Hematopoietic multipotent progenitor cell treated with erythropoietin and hydrocortisone succinate and interleukin-3 and kit ligand, for 17 days (in vitro differentiated cells): ENCODE measurements at places on chromosomes 16 and 17.

DNA sequence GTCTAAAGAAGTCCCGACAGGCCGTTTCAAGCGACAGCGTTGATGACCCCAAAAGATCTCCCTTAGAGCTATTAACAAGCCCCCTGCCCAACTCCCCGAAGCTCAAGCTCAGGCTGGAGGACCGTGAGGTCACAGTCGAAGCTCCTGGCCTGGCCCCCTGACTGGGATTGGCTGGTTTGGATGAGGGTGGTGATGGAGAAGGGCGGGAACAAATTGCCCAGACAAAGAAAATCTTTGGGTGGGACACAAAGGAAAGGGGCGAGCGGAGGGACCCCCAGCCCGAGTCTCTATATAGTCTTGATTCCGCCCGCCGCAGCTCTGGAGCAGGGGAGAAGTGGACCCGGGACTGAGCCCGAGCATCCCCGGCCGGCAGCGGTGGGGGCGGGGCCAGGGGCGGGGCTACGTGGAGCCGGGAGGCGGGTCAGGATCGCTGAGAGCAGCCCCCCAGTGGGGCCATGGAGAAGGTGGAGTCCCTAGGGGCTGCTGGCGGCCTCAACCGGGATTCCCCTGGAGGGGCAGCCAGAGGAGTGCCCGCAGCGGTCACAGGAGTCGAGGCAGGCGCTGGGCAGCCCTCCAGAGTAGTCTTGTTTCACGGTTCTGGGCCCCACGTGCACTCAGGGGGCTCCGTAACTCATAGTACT lies 982 bp upstream of the NEURL4 start:
- peak; percentile 71 for DNase-seq

DNA sequence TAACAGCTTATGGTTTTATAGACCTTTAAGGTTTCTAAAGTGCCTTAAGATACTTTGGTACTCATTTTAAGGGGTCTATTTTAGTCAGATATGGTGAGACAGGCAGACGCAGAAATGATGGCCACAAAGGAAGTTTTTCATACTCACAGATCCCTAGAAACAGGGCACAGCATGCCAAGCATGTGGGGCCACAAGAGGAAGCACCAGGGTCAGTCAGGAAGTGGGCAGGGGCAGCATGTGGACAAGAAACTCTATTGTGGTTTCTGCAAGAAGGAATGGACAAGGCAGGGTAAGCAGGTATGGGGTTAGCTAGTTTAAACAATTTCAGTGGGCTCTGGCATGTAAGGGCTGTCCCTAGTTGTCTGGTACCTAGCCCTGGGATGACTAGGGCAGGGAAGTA lies 8.5 kb downstream of the EFCAB3 start:
- DNase-seq, result no peak

DNA sequence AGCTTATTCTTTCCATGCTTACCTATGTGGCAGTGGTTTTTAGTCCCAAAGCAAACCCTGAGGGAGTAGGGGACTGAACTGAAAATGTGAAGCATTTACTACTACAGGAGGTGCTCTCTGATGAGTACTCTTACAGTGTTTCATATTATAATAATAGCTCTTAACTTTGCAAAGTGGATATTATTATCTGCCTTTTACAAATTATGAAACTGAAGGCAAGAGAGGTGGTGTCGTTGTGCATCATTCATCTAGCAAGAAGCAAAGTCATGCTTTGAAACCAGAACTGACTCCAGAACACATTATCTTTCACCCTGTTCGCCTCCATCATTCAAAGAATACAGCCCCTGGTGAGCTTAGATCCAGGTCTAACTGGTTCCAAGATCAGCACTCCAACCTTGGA lies 8.2 kb upstream of the KCNH6 start:
- DNase-seq, result no peak

DNA sequence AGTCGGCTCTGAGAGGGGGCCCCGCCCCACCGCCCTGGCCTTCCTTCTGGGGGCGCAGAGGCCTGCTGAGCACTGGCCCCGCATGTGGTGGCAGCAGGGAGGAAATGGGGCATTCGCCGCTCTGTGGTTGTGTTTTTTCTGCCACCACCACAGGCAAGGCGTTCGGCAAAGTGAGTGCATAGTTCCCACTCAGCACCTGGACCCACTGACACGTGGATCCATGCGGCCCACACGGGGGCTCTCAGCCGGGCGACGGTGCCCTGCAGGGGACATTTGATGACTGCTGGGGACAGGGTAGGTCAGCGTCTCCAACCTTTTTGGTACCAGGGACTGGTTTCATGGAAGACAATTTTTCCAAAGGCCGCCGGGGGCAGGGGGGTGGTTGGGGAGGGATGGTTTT lies 70.9 kb downstream of the ENGASE start:
- DNase-seq, result no peak

GRCh38 chr16:57724531-57724930 lies 11.0 kb upstream of the KATNB1 start:
- no peak for DNase-seq
